ENCODE measurements at places on chromosomes 5 and 9.

- no peak for DNase-seq
Measured at GRCh38 chr9:134553996-134554372, 87.6 kb upstream of the COL5A1 start.

DNA sequence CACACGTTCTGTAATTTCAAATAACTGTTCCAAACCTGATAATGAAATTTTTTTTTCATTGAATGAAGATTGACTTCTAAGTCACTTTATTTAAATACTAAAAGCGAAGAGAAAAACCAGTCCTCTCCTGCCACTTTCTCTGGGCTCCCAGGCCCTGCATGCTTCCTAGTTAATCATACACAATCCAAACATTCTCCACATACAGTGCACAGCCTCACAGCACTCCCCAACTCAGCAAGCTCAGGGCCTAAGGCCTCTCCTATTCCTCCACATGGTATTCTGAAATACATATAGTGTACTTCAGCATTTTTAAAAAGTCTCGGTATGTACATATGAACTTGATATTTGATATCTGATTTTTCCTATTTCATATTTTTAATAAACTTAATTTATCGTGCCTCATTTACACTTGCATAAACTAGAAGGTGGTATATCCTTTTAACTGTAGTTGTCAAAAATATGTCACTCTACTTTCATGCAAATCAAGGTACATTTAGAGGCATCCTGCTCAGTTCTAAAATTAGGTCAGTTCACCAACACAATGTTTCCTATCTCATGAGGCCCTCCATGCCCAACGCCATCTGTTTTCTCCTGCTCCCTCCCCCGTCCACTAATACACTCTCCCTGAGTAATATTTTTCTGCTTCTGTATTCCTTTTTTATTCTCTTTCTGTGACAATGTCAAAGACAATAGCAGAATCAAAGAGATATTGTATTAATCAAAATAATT, 206.7 kb downstream of the ARRDC3 start:
- no peak for DNase-seq

GRCh38 chr9:110604171-110604601, 24.6 kb upstream of the SVEP1 start:
- no peak for DNase-seq

DNA sequence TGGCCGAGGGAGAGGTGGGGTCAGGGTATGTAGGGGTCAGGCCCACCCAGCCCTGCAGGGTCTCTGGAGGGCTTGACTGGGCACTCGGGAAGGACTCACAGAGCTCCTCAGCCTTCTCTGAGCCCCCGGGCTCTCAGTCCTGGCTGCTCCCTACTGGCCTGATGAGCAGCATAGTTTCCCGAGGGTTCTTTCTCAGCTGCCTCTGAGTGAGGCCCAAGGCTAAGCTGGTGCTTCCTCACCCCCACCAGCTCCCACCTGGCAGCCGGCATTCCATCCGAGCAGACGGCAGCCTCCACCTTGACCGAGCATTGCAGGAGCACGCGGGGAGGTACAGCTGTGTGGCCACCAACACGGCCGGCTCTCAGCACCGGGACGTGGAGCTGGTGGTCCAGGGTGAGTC, 56.0 kb downstream of the HMCN2 start:
- no peak for DNase-seq

DNA sequence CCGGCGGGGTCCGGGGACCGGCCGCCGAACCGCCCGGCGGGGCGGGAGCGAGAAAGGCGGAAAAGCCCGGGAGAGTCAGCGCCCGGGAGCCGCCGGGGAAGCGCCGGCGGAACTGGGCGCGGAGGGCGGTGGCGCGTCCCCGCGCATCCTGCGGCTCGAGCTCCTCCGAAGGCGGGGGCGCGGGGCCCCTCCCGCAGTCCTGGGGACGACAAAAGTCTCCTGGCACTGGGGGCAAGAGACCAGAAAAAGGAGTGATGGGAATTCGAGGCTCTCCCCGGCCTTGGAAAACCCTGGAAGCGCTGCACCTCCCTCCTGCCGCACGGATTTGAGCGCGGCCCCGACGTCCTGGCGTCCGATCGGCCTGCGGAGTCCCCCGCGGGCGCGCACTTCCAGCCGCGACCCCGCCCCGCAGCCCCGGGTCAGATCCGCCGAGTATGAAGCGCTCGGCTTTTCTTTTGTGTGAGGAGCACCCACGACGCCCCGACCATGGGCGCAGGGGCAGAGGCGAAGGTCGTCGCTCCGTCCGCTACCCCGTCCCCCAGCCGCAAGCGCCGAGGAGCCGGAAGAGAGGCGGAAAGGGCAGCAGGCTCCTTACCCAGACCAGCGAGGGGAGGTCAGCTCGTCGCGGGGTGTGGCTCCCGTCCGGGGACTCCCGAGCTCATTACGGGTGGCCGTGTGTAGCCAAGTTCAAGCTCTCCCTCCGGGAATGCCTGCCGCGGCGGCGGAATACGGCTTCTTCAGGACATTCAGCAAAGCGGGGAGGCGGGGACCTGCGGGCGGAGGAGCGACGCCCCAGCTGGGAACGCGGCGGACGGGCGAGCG, at the start of gene EPB41L4A:
Gene EPB41L4A, minus strand, starts transcription at position 114 of the 822 bp plus-strand sequence. CDS start 238 bp downstream, outside the sequence.
- no peak for DNase-seq

- peak; percentile 70 for DNase-seq
Measured at GRCh38 chr5:154520861-154521453, 42.9 kb upstream of the HAND1 start.

GRCh38 chr5:78919796-78920195, 65.3 kb downstream of the ARSB start:
- DNase-seq: no peak

DNA sequence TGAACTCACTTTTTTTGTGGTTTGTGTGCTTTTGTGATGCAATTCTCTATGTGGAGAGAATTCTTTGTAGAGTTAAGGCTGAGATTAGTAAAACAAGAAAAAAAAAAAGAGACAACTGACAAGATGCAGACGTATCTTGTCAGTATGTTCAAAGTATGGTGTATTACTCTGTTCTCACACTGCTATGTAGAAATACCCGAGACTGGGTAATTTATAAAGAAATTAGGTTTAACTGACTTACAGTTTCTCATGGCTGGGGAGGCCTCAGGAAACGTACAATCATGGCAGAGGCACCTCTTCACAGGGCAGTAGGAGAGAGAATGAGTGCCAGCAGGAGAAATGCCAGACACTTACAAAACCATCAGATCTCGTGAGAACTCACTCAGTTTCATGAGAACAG, 475.2 kb upstream of the CDH18 start:
- no peak for DNase-seq

Measured in PC-3 (cell line).